T-cell (primary cell): ENCODE measurements at places on chromosomes 6 and 20.

- no peak for DNase-seq
These were observed 646.5 kb upstream of the EPHA7 start for GRCh38 chr6:94065707-94066337.

DNA sequence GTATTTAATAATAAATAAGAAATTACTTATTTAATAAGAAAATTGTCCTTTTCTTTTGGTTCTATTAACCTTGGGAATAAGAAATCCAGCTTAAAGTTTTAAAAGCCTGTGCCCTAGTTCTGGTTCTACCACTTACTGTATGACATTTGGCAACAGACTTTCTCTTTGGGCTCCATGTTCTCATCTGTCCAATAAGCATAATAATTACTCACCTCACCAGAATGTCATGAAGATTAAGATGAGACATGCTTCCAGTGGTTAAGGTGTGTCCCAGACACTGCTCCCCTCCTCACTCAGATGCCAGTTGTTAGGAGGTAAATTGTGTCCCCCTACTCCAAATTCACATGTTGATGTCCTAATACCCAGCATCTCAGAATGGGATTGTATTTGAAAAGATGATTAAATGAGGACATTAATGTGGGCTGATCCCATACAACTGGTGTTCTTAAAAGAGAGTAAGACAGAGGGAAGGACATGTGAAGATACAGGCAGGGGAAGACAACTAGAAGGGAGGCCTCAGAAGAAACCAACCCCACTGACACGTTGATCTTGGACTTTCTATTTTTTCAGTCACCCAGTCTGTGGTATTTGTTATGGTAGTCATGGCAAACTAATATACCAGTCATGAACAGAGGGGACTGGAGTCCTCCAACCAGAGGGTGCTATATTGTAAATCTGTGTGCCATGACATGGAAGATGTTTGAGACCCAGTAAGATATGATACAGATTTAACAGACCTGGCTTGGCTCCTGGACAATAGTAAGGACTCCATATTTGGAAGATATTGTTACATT, 6.4 kb upstream of the MICAL1 start:
- no peak for DNase-seq

DNA sequence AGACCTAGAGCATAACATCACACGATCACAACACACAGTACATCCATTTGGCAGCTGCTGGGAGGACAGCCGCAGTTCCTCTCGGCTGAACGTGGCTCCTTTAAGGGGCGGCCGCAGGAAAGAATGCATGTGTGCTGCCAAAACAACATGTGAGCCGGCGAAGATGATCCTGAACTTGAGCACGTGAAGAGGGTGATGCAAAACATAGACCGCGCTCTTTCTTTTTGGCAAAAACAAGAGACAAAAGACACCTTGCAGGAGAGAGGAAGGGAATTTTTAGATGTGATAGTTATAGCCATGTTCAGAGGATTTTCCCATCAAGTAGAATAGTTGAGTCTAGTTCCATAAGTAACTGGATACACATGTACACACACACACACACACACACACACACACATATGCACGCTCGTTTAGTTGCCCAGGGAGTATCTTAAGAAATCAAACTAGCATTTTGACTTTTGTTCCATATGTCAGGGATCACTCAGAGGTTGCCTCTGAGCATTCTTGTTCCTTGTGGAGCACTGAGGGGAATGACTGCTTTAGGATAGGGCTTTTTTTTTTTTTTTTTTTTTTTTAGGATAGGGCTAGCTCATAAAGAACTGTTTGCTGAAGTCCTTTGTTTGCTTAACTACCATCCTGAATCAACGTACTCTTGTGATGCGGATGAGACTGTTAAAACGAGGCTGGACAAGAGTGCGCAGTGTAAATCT, 21.7 kb upstream of the RANBP9 start:
- no peak for DNase-seq

- DNase-seq = no peak
These were observed 356 bp downstream of the TBXT start for GRCh38 chr6:166167258-166167731.

DNA sequence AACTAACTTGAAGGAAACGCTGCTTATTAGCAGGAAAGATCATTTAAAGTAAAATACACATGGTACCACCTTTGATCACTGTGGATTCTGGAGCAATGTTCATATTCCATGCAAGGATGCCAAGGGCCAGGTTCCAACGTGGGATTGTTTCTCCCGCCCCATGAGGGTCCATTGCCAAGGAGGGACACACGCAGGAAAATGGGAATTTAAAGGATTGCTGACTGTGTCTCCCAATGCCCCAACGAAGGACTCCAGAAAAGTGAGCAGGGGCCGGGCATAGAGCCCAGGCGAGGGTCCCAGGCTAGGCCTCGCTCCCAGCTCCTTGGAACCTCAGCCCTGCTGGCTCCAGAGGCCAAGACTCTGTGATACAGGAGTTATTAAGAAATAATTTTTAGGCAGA, 111.2 kb downstream of the DACT2 start:
- no peak for DNase-seq

- DNase-seq = no peak
These were observed 50.1 kb downstream of the NFATC2 start for GRCh38 chr20:51492167-51493092.

- no peak for DNase-seq
These were observed 353.3 kb downstream of the HACE1 start for GRCh38 chr6:104506429-104506828.

DNA sequence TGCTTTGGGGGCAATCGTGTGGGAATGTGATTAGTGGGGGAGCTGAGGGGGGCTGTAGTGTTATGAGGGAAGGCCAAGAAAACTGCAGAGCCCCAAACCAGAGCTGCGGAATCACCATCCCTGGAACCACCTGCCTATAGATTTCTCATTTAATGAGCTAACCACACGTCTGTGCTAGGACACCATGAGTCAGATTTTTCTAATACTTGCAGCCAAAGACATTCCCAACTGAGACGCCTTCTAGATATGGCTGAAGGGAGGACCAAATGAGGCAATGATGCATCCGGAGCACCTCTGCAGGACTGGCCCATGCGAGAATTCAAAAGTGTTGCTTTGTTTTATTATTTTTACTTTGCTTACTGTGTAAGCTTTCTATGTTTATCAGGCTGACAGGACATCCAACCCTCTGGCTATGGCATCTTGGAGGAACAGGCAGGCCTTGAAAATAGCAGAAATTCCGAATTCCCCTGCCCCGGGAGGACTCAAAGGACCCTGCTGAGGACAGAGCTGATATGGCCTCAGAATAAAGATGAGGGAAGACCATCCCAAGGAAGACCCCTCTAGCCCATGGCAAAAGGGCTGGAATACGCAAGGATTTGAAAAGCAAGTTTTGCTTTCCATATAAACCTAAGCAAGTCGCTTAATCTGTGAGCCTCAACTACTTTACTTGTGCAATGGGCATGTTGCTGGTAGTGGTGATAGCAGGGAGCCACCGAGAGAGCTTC, 3.1 kb upstream of the PTGIS start:
- no peak for DNase-seq

DNA sequence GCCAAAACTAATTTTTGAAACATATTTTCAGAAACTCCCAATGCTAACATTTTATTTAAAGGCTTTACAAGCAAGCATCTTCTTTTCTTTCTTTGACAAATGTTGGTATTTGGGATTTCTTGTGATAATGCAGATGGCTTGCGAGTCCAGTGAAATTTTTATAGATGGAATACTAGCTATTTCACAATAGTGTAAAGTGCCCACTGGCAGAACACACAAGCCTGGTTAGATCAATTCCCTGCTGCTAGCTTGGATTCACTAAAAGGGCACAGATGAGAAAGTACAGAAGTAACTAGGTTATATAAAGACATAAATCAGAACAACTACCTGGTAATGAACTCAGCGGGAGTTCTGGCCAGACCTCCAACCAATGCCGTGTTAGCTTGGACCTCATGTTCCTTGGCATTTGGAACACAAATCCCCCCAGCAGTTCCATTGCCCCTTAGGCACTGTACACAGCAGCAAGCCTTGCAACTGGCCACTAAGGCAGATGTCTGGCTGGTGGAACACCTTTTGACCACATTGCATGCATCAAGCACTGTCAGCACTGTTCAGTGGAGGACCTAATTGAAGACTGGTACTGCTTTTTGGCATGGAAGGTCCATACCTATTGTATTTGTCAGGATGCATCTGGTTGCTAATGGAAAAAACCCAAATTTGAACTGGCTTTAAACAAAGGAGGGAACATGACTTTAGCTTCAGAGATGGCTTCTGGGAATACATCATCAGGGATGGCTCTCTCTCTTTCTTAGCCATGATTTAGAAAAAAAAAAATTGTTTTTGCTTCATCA, 15.6 kb upstream of the ZFP64 start:
- no peak for DNase-seq

- no peak for DNase-seq
These were observed 251.1 kb upstream of the TBX18 start for GRCh38 chr6:85015396-85015990.

GRCh38 chr20:18754030-18754652, 59.4 kb upstream of the SCP2D1 start:
- DNase-seq = no peak

GRCh38 chr20:48910347-48910781, 11.1 kb upstream of the ARFGEF2 start:
- no peak for DNase-seq

DNA sequence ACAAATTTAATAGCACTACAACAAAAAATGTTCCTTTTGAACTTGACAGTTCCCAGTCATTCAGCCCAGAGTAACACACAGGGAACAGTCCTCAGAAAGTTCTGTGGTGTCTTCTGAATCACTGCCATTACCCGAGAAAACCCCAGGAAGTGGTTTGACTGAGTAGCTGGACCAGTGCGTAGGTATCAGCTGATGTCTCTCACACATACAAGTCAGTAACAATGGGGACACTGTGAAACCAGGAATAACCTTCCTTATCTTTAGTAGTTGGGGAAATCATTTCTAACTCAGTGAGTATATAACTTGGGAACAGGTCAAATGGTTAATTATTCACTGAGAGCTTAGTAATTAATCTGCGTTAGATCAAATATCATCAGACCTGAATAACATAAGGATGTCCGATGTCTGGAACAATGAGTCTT, 73.1 kb downstream of the HIVEP2 start:
- DNase-seq = peak; percentile 34

GRCh38 chr6:127051571-127052260, 66.8 kb upstream of the RSPO3 start:
- no peak for DNase-seq

DNA sequence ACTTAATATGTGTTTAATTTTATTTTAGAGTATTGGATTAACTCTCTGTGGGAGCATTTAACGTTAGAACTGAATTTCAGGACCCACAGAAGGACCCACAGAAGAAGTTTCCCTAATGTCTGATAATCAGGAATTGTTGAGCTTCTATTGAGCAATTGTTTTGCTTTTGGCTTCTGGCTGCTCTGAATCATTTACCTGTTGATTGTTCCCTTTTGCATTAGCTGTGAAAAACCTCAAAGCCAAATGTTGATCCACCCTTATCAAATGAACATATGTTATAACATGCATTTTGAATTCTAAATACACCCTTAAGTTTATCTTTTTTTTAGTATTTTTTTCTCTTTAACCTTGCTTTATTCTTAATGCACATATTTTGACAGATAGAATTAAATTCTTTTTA, 393.5 kb downstream of the LAMA2 start:
- no peak for DNase-seq

DNA sequence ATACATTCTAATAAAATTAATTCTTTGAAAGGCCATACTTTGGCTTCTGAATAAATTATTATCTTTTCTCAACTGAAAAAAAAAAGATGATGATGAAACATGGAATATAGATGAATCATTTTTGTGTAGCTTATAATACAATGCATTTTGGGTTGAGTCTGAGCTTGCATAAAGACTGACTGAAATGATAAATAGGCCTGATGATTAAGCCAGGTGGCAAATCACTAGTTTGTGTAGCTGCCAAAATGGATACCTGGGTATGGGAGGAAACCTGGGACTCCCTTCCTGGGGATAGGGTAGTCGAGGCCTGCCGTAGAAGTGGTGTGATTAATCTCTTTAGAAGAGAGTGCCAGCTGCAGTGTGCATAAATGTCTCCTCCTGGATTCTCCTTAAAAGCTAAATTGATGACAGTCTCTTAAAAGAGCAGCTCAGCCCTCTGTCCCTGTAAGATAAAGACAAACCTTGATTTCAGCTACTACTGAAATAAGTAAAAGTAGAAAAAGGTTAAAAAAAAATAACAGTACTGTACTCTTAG, 275.1 kb downstream of the GRIK2 start:
- no peak for DNase-seq

GRCh38 chr6:158751224-158751623, 67.9 kb downstream of the EZR start:
- DNase-seq = no peak

DNA sequence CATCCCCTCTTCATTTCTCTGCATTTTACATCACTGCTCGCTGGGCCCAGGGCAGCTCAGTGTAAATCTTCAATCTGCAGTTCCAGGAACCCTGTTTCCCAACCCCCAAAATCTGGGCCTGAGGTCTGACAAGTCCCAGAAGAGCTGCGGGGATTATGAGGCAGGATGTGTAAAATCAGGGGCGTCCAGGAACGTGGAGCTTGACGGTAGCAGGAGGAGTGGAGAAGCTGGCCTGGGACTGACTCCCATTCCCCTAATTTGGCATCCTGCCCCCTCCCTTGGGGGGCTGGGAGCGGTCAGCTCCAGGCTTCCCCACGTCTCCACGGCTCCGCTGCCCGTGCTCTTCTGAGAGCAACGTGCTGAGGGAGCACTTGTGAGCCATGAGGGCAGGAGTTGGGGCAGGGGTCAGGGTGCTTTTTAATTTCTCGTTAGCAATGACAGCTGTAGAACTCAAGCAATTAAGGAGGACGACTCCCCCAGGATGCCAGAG, 23.4 kb upstream of the VEGFA start:
- DNase-seq = no peak

- DNase-seq = peak; percentile 54
These were observed 17.3 kb upstream of the TRIM27 start for GRCh38 chr6:28940858-28941683.

- DNase-seq = no peak
These were observed 321.6 kb upstream of the QKI start for GRCh38 chr6:163092876-163093275.

DNA sequence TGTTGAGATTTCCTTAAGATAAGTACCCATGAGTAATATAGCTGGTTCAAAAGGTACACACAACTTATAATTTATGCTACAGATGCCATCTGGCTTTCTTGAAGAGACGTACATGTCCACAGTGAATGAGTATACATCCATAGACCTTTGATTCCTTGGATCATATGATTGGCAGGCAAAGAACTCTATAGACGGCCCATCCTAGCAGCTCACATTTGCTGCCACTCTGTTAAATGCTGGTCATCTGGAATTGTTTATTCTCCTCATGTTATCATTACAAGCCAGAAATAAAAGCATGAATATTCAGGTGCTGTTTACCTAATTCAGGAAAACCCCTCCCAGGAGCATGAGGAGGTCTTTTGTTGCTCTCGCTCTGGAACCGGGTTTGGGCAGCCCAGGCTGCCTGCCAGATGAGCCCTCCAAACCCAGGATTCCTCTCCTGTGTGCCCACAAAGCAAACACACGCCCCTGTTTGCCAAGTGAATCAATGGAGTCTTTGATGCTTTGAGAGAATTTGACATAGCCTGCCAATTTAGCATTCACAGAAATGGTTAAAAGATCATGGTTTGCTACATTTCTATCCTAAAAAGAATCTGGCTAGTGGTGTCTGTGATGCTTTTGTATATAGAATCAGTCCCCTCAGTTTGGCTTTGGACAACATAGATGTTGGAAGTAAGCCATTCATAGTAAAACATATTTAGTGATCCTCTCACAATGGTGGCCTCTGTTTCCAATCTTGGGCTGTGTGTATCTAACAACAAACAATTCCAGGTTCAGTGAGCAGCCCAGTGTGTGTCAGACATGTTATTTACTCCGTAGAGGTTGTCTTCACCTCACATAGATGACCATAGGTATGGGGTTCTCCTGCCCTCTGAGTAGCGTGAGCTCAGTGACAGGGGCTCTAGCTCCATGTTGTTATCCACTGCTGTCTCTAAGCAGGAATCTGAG, 17.5 kb upstream of the PLCG1 start:
- DNase-seq = no peak
